ENCODE measurements at places on chromosomes 7 and 10.

DNA sequence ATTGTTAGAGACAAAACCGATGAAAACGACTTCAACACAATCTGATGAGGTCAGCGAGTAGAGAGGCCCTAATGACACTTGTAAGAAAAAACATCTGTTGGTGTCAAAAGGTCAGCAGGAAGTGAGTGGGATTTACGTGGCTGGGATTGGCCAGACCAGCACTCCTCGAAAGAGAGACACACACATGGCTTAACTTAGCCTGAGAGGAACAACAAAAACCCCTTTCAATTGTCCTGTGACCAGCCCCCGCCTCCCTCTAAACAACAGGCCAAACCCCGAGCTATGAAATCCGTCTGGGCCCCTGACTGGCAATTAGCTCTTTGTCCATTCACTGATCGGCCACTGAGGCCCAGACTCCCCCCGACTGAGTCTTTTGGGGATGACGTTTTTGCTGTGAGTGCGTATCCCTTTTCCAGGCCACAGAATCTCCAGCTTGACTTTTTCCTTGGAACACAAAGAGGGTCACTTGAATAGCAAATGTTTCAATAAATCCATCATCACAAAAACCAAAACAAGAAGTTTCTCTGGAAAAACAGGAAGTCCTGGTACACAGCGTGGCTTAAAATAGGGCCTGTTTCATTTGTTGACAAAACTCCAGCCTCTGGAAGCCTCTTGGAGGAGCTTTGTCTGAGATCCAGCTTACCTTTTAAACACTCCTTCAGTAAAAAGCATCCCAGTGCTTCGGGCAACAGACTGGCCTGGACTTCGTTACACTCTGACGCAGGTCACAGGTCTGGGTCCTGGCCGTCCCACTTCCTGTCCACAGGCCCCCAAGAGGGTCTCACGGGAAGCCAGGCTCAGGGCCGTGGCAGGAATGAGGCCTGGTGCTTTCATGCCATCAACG lies 103.0 kb downstream of the CTBP2 start:
- peak; percentile 94 for DNase-seq

DNA sequence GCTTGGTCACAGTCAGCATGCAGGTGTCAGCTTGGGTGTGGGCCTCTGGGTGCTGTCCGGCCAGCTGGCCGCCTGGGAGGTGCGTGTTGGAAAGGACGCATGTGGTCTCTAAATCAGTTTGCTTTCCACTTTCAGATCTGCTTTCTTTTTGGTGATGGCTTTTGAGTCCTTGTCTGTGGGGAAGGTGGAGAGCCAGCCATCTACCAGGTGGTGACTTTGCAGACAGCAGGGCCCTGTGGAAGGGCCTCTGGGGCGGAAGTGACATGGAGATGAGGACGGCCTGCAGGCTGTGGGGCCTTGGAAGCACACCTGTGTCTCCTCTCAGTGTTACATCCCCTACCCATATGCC lies 59.4 kb downstream of the WDR37 start:
- DNase-seq, result no peak

GRCh38 chr10:5888843-5889623 lies 660 bp downstream of the ANKRD16 start:
- peak; percentile 88 for DNase-seq

GRCh38 chr10:22429146-22429545 lies 83.8 kb downstream of the SPAG6 start:
- no peak for DNase-seq

- DNase-seq, result peak; percentile 41
These were observed 40.4 kb upstream of the INPP5A start for GRCh38 chr10:132497063-132497680.

GRCh38 chr7:131556053-131556908 lies at the start of gene PODXL:
PODXL (minus strand) TSS chr7:131556628; CDS start chr7:131556359, 269 bp downstream.
- DNase-seq, result peak; percentile 96

DNA sequence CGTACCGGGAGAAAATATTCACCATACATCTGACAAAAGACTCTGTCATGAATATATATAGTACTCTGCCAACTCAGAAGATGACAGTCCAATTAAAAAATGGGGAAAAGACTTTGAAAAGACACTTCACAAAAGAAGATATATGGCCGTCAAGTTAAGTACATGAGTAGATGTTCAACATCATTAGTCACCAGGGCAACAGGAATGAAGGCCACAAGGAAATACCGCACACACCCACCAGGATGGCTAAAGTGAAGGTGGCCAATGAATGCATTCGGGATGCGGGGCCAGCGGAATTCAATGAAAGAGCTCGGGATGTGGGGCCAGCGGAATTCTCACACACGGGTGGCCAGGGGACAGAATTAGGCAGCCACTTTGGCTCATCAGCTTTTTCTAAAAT lies 42.2 kb downstream of the MAD1L1 start:
- DNase-seq, result no peak

GRCh38 chr10:91566115-91566514 lies 66.8 kb downstream of the PPP1R3C start:
- DNase-seq, result no peak

DNA sequence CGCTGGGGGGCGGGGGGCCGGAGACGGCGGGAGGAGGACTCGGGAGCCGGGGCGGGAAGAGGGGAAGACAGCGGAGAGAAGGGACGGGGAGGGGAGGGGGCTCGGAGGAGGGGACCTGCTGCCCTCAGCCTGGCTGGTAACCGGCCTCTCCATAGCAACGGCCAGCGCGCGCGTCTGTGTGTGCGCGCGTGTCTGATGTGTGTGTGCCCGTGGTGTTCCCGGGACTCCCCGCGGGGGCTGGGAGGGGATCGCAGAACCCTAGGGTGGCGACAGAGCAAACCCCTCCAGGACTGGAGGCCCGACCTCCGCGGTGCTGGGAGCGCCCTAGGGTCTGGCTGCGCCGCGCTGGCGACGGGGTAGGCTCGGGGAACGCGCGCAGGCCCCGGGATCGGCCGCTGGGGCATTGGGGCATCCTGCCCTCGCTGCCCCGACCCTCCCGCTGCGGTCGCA lies 356.3 kb downstream of the DNAJB6 start:
- DNase-seq, result peak; percentile 71
